ENCODE measurements at places on chromosomes 6 and 20. TPM values are rescaled to one million over a fixed set of nuclear protein-coding genes. Genes with fewer than 3 reads are reported as not detected.

The VNN1 gene
- total RNA-seq, result 1.8 TPM

The MAP3K5 gene
- total RNA-seq, result 48.4 TPM

The ZNF184 gene
- 8.0 TPM for total RNA-seq

The UBD gene
- 0.32 TPM for total RNA-seq

The SAMD10 gene
- 0.84 TPM for total RNA-seq

DNA sequence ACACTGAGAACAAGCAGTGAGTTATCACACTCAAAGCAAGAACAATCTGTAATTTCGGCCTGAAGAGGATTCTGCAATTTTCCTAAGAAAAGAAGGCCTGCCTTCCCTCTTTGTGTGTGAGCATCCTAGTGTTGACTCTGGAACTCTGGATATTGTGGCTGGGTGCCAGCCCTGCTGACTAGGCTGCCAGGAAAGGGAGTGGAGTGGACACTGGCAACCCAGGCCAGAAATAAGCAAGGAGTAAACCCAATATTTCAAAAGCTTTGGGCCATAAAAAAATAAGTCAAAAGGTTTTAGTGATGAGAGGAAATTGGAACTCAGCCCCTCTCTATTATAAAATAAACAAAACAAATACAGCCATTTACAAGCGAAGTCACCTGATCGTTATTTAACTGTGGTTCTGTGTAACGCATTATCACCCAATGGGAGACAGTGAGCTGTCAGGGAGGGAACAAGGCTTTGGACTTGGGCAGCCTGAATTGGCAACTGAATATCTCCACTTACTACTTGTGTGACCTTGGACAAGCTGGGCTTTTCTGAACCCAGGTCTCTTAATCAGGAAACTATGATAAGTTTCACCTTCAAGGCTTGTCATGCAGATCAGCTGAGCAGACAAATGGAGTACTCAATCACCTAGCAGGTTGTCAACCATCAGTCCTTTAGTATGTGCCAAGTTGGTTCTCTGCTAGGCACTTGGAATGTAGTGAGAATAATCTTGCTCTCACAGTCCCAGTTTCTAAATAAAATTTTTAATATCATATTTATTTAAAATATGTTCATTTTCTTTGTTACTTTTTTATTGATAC is 196.2 kb downstream of the PAX1 start:
- DNase-seq, result peak; percentile 87

GRCh38 chr6:116444092-116444491 is 17.1 kb upstream of the CALHM6 start:
- no peak for DNase-seq

DNA sequence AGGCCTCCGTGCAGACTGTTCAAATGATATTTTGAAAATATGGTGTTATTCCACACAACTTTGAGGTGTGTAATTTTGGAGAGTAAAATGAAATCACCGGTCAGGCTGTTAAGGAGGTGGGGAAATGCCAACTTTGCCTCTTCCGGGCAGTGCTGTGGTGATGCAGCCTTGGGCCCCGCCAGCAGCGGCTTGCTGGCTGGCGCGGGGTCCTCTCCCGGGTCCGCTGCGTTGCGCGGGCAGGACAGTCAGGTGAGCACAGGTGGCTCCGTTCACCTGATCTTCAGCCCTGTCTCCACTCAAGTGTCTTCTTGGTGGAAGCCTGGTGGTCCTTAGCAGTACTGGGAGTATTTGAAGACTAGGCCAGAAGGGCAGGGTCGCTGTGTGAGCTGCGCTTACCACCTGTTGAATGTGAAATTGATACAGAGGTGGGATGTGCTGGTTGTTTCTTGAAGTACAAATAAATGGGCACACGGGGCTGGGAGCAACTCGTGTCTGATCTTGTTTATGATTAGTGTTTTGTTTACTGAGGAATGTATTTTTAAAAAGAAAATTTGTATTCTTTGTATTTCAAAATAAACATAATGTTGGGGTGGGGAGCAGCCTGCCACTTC is 184.2 kb downstream of the ARID1B start:
- DNase-seq, result no peak

DNA sequence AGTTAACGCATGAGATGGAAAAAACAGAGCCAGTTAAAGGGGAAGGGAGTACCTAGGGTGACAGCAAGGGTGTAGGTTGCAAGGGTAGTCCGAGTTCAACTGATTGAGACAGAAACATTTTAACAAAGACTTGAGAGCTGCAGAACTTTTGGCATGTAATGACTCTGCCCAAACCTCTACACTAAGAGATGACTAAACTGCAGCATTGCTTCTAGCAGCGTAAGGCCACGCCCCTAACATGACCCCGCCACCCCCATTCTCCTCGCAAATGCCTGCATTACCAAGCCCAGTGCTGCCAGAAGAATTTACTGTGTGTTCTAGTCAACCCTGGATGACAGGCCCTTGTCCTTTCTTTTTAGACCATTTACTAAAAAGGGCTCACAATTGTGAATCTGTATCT is 6.3 kb upstream of the HINT3 start:
- no peak for DNase-seq

DNA sequence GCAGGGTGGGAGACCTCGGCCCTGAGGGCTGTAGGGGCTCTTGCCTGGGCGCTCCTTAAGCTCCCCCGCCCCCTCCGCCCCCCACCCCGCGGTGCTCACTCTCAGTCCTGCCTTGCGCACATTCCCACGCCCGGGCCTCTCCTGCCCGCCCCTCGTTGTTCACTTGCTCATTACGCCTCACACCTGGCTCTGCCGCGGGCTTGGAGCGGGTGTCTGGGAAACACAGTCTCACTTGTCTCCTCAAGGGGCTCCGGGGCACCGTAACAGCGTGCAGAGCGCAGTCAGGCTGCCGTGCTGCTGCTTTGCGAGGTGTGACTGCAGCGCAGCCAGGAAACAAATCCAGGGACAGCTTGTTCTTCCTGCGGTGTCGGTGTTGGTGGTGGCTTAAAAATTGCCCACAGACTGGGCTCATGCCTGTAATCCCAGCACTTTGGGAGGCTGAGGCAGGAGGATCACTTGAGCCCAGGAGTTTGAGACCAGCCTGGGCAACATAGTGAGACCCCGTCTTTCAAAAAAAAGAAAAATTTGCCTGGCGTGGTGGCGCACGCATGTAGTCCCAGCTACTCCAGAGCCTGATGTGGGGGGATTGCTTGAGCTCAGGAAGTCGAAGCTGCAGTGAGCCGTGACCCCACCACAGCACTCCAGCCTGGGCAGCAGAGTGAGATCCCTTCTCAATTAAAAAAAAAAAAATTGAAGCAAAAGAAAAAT is 4.6 kb downstream of the NPBWR2 start:
- peak; percentile 51 for DNase-seq

GRCh38 chr20:6606651-6607050 is 160.8 kb upstream of the BMP2 start:
- no peak for DNase-seq

DNA sequence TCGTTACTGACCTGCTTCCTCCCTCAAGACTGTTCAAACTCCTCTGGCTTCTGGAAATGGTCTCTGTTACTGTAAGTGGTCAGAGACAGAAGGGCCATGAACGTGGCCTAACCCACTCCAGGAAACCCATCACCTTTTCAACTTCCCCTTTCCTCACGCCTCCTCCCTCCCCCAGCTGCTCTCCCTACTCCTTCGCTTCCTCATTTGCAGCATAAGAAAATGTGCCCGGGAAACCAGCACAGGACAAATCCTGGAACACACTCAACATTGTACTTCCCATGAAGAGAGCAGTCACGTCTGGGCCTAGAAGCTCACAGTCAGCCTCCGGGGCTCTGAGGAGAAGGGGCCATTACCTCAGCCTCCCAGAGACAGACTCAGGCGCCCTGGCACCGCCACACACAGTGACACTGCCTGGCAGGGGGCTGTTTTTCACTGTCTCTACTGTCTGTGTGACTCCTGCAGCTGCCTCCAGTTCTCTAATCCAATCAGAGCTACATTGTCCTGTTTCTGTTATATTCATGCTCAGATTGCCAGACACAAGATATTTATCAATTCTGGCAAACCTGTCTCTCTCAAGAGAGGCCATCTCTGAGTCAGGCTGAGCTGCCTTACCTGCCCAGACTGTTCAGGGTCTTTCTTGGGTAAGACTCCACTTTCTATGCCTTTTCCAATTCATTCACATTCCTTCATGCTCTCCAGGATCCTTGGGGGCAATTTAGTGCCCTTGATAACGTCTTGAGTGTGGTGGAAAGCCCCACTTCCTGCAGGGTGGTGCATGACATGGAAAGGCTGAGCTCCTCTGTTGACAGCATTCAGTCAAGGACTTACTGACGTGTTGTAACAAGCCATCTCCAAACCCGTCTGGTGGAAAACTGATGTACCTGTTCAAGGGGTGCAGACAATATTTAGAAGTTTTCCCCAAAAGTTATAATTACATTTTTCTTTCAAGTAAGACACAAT is 242.2 kb downstream of the HIVEP2 start:
- DNase-seq, result no peak

- DNase-seq, result no peak
Measured at GRCh38 chr6:169641461-169642085, 60.3 kb downstream of the WDR27 start.

DNA sequence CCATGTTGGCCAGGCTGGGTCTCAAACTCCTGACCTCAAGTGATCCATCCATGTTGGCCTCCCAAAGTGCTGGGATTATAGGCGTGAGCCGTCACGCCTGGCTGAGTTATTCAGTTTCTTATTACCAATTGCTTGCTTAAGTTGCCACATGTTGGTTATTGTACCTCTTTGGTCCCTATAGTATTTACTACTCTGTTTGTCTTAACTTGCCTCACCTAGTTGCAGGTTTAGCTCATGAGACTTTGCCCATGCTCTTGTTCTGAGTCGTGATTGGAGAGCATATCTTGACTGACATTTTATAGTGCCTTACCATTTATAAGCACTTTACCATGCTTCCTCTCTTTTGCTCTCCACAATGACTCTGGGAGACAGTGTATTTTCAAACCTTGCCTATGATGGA is 134.2 kb upstream of the HDGFL1 start:
- no peak for DNase-seq

GRCh38 chr20:48603819-48604405 is 223.9 kb downstream of the PREX1 start:
- peak; percentile 35 for DNase-seq

DNA sequence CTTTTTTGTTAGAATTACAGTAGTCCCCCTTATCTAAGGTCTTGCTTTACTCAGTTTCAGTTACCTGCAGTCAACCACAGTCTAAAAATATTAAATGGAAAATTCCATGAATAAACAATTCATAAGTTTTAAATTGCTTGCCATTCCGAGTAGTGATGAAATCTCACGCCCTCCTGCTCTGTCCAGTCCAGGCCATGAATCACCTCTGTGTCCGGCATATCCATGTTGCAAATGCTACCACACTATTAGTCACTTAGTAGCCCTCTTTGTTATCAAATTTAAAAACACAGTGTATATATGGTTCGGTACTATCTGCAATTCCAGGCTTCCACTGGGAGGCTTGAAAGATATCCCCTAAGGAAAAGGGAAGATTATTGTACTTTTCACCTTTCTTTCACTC is 164.6 kb upstream of the FAM83B start:
- no peak for DNase-seq

- DNase-seq, result no peak
Measured at GRCh38 chr6:42512579-42512978, 51.2 kb upstream of the UBR2 start.

- no peak for DNase-seq
Measured at GRCh38 chr6:156881687-156882629, 104.8 kb downstream of the ARID1B start.

DNA sequence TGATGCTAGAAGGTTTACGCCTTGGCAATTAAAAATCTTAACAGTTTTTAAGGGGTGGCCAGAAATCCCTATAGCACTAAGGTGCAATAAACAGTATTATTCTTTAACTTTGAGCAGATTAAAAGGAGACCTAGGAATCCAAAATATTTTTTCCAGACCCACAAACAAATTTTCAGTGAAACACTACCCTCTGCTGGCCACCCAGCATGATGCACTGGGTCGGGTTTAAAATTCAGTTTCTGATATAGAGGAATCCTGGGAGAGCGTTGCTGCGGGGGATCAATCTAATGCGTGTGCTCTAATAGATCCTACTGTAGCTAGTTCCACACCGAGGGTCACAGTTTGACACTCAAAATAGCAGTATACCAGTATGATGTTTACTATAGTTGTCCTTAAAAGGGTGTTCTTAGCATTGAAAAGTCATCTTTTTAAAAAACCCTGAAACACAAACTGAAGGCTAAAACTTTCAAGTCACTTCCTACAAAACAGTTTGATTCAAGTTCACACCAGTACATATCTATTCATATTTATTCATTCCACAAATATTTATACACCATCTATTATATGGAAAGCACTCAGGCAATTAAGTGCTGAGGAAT is 10.2 kb downstream of the UBE3D start:
- no peak for DNase-seq

DNA sequence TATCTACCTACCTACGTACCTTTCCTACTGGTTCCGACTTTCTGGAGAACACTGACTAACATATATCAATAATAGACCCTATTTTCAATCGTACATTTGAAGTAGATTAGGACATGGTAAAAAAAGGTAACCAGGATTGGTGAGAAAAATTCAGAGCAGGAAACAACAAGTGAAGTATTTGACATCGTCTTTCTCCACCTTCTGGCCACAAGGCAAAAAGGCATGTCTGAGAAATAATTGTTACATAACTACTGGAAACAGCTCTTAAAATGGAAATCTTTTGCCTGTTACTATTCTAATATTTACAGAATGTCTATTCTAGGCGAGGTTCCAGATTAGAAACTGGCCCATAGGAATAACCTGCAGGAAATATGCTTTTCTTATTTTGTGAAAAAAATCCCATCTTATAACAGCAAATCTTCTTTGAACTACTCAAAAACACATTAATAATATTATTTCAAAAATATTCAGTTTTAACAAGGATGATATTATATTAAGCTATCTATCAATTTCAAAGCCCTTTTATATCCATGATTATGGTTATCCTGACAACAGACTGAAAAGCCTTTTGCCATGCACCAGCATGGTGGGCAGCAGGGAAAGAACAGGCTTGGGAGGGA is 80.8 kb downstream of the RCAN2 start:
- no peak for DNase-seq

DNA sequence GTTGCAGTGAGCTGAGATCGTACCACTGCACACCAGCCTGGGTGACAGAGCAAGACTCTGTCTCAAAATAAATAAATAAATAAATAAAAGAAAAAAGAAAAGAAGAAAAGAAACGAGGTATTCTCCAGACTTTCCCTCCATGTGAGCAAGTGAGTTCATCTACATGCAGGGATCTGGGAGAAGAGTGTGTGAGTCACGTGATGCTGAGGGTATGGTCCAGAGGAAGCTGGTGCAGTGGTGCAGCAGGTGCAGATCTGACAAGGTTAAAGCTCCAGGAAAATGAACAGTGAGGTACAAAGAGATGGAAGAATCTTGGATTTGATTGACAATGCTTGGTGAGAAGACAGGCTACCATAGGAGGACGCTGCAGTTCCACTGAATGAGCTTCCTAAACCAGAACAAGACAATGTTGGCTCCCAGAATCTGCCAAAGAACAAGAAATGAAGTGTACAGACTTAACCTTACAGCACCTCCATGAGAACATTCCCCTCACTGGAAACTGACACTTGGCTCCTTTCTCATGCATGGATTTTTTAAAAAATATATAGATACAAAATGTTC is 79.5 kb upstream of the BTBD3 start:
- DNase-seq, result no peak

GRCh38 chr6:137148306-137149034 is 25.0 kb downstream of the IL22RA2 start:
- no peak for DNase-seq

GRCh38 chr20:46145713-46146112 is 27.6 kb downstream of the CD40 start:
- no peak for DNase-seq

All from aorta (tissue), 5 donors.